ENCODE measurements at places on chromosomes 7 and 10. TPM values are rescaled to one million over a fixed set of nuclear protein-coding genes. Genes with fewer than 3 reads are reported as not detected.

GLRX3 gene
- total RNA-seq = 59.5 TPM

AGMO gene
- total RNA-seq = 0.80 TPM

EPO gene
- not detected for total RNA-seq

SPDYE6 gene
- total RNA-seq = not detected

ZFAND2A gene
- 16.3 TPM for total RNA-seq
